ENCODE measurements at places on chromosomes 7 and 10.

DNA sequence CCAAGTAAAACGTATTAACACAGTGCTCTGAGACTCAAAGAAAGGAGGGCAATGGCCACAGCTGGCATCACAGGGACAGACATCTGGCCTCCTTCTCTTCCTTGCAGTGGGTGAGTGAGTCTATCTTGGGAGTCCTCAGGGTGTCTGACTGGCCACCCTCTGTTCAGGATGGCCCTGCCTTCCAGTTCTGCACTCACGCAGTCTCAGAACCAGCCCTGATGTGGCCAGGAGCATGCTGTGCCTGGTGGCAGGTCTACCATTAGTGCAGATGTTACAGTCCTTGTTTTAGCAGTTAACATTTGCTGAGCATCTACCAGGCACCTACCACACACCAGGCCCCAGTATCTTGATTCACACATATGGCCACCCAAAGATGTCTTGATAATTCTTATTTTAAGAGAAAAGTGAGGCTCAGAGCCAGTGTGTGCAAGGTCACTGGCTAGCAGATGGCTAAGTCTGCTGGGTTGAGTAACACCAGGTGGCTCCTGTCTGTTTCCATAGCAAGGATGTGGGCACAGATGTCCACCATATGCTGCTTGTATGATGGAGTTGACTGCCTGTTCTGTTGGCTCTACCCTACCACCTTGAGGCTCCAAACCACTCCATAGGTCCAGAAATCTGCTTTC, 23.2 kb upstream of the ARHGAP22 start:
- no peak for DNase-seq

DNA sequence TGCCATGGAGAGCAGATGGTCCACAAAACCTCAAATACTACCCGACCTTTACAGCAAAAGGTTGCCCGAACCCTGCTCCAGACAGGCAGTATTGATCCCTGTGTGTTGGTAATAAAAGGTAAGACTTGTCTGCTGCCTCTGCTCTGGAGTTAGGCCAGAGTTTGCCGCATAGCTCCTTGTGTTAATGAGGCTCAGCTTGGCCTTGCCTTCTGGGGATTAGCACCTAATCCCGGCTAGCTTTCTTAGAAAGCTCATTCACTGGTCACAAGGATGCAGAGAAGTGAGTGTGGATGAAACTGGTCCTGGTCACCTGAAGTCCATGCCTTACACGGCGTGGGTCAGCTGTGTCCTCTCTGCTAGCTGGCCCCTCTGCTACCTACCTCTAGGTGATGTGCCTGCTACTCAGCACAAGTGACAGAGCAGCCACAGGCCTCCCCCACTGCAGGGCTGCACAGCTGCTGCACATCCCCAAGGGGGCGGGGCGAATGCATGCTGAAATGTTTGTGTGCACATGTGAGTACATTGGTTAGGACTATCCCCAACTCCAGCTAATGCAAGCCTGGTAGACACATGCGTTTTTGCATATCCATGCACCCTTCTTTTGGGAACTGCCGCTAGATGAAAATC, 31.7 kb upstream of the SYPL1 start:
- DNase-seq = no peak

GRCh38 chr10:77010430-77010829, 627.2 kb downstream of the KCNMA1 start:
- no peak for DNase-seq

DNA sequence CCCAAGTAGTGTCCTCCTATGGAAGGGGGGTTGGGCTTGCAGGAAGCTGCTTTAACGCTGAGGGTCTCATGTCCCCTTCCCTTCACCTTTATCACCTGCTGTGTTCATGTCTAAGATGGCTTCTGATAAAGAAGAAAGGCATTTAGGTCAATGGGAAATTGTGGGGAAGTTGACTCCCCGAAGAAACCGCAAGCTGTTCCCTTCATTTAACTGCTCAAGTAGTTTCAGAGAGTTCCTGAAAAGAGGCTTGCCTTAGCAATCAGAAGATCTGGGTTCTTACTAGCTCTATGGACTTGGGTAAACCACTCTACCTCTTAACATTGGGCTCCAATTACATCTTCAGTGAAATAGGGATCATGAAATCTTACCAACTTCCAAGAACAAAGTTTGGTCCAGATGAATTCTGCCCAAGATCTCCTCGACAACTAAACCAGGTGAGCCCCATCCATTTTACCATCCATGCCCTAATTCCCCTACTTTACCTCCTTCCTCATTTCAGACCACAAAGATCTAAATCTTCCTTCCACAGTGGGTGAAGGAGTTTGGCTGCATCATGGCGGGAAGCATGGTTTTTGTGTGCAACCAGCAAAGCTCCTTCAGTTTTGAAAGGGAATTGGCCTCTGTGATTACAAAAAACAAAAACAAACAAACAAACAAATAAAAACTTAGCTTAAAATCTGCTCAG, 30.4 kb upstream of the UCN3 start:
- no peak for DNase-seq

DNA sequence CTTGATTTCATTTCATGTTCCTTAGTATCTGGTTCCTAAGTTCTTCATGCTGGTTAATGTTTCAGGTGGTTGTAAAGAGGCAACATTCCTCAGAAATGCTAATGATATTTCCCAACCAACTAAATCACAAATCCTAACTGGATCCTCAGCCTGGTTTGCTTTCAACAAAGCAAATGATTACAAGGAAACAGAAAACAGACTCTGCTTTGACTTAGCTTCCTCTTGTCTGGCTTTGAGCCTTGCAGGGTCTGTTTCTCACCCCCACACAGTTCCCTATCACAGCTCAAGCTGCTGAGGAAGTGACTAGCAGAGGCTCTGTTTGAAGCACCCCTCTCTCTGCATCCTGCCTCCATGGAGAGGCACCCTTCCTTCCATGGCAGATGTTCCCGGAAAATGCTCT, 130.2 kb upstream of the CTTNBP2 start:
- no peak for DNase-seq

DNA sequence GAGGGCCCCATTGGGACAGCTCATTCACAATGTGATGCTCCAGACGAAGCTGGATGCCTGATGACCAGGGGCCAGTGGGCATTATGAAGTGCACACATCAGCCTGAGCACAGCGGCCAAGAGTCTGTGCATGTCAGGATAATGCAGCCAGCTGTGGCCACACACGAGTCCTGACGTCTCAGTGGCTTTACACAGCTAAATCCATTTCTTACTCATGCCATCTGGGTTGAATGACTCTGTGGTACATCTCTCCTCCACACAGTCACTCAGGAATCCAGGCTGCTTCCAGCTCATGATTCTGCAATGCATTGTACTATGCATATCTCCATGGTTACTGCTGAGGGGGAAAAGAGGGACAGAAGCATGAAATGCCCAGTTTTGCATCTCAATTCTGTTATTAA, 123.6 kb downstream of the PRLHR start:
- no peak for DNase-seq

DNA sequence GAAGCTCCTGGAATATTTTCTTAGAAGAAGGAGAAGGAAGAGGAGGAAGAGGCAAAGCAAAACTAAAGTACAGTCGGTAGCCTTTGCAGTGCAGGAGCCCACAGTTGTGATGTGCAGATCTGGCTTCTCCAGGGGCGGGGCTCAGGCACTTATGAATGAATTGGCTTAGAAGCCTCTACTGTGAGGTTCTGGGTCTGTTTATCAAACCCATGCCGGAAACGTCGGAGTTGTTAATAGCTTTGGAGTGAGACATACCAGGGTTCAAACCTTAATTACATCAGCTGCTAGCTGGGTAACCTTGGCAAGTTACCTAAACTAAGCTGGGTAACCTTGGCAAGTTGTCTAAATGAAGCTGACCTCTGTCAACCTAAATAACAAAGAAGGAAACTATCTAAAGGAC, 89.3 kb upstream of the PITRM1 start:
- DNase-seq = no peak

DNA sequence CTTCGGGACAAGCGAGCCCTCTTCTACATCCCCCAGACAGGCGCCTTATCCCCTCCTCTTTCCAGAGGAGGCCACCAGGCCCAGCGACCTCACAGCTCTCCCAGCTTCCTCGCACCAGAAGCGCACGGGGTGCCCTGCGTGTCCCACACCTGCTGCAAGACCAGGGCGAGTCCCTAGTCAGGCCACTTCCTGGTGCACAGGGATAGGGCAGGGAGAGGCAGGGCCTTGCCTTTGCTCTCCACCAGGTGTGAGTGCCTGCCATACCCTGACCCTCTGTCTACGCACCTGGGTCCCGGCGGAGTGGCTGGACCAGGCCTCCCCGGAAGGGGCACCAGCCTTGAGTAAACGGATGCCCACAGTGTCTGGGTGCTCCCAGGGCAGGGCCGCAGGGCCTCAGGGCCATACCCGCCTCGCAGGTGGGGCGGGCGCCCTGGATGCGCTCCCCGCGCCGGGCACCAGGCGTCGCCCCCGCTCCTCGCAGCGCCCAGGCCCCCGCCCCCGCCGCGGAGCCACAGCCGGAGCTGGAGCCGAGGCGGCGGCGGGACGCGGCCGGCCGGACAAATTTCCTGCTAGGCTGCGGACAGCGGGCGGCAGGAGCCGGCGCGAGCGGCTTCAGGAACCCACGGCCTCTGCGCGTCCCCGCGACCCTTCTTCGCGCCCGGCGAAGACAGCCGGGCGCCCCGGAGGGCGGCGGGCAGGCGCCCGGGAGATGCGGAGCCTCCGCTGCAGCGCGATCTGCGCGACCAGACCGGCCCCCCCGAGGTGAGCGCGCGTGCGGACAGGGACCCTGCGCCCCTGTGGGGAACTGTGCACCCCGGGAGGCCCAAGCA, at the start of gene PTPRE:
Gene PTPRE, plus strand, starts transcription at position 556 of the 830 bp plus-strand sequence. CDS start 133,779 bp downstream, outside the sequence.
- DNase-seq = peak; percentile 32

DNA sequence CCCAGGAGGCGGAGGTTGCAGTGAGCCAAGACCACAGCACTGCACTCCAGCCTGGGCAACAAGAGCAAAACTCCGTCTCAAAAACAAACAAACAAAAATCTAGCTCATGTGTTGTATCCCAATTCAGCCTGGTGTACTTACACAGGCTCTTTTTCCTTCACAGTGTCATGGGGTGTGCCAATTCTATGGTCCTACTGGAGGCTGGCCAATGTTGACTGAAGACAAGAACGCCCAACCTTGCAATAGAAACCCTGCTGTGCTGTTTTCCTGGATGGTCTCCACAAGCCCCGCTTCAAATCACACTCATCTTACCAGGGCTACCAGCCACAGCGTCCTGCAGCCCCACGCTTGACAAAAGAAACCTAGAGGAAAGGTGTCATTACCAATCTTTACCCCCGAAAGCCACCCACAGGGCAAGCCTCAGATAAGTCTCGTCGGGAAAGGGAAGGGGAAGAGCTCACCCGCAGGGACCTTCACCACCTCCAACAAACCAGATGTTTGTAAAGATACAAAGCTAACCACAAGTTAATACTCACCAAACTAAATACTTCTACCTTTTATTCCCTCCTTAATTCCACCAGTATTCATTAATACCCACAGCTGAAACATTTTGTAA, 64.8 kb downstream of the TNS3 start:
- DNase-seq = no peak

DNA sequence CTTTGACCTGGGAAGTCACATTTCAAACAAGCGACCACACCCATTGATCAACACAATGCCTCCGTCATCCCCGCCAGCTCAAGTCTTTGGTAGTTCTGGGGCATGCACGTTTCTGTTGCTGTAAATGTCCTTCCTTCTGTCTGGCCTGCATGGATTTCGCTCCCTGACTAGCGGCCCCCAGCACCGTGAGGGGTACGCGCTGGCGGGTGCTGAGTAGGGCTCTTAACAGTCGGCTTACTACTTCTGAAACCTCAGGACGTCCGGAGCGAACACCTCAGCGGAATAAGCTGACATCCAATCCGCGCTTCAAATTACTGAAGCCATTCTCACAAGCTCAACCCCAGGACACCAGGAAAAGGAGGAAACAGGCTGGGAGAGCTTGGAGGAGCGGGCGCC, 505 bp downstream of the NUDCD3 start:
- DNase-seq = peak; percentile 24

- peak; percentile 28 for DNase-seq
These were observed 5.8 kb downstream of the TCF7L2 start for GRCh38 chr10:112955582-112956421.
